ENCODE measurements at places on chromosomes 6 and 20.

DNA sequence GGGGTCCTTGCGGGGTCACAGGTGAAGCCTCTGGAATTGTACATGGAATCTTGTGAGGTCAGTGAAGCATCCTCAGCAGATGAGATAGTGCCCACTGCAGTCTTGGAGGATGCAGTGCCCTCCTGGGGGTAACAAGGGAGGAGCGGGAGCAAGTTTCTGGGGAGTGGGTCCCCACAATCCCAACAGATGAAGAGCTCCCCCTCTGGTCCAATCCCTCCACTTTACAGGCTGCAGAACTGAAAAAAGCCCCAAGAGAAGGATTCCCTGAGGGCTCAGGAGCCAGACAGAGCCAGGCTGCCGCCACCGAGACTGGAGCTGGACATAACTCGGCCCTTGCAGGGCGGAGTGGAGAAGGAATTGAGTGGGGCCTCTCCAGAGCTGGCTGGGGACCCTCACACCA is 52.4 kb downstream of the TTI1 start:
- no peak for DNase-seq

- DNase-seq = no peak
Observed at GRCh38 chr6:20790032-20790791, 256.0 kb downstream of the CDKAL1 start.

DNA sequence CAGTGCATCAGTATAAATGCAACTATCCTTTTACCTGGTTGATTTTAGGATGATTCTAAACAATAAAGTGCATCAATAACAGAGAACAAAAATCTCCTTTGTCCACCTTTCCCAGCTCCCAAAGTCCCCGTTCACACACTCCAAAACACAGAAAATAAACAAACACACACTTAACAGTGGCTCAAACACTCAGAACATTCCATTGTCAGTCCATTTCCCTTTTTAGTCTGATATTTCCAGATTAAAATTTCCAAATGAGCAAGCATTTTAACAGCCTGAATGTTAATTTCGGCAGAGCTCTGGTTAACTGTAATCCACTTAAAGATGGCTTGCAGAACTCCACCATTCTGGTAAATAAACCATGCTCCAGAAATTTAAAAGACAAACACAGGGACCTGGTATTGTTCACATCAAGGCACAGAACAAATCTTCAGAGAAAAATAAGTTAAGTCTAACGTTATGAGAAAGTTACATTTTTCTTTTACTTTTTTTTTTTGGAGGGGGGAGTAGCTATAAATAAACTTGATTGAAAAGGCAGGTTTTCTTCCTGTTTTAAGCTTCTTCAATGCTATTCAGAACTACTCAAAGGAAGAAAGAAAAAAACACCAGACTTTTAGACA is 100.8 kb downstream of the DST start:
- DNase-seq = no peak

- DNase-seq = no peak
Observed at GRCh38 chr6:27121640-27122039, 125.9 kb upstream of the PRSS16 start.

GRCh38 chr20:61708891-61709290 is 356.8 kb downstream of the TAF4 start:
- DNase-seq = no peak

GRCh38 chr20:57205606-57206219 is 60.7 kb downstream of the BMP7 start:
- no peak for DNase-seq

GRCh38 chr6:149248693-149249369 is 68.7 kb upstream of the TAB2 start:
- DNase-seq = no peak

GRCh38 chr6:157116426-157116825 is 206.9 kb downstream of the TMEM242 start:
- no peak for DNase-seq

GRCh38 chr6:13409991-13410390 is 77.4 kb downstream of the GFOD1 start:
- no peak for DNase-seq
